ENCODE measurements at places on chromosomes 11 and 22.

DNA sequence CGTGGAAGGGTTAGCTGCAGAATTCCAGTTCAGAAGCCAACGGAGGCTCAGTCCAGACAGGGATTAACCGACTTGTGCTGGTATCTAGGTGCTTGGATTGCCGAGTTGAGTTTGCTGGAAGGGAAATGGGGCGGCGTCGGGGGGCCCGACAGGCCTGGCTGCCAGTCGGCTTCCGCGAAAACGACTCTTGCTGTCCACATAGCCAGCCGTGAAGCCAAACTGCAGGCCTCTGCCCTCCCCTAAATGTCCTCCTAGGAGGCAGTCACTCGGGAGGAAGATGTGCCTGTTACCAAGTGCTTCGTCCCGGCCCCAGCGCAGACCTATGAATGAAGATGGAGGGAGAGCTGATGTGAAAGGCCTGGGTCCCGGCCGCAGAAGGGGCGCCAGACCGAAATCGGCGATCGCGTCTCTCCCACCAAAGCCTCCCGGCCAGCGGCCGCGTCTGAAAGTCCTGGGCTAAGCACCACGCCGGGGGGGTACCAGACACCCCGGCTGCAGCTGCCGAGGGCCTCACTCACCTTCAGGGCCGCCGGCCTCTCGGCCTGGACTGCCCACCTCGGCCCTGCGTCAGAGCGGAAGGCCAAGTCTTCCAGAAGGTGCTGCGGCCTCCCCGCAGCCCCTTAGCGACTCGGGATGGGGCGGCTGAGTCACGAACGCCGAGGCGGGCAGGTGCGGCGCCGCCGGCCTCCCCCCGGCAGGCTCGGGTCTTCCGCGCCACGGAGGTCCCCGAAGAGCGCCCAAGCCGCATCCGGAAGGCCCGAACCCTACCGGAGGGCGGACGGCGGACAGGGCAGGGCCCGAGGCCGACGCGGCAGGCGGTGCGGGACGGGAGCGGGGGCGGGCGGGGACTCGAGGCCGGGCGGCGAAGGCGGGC is 7.5 kb downstream of the DPAGT1 start:
- peaks cover 25% of the 10 kb centered on the region for H3K36me3 ChIP-seq
- H3K27me3 ChIP-seq, result no peaks in the 10 kb centered on the region
- peak overlapping the region; percentile 77 for H3K4me3 ChIP-seq
- DNase-seq, result peak; percentile 77
- H3K27ac ChIP-seq, result peak overlapping the region; percentile 90

DNA sequence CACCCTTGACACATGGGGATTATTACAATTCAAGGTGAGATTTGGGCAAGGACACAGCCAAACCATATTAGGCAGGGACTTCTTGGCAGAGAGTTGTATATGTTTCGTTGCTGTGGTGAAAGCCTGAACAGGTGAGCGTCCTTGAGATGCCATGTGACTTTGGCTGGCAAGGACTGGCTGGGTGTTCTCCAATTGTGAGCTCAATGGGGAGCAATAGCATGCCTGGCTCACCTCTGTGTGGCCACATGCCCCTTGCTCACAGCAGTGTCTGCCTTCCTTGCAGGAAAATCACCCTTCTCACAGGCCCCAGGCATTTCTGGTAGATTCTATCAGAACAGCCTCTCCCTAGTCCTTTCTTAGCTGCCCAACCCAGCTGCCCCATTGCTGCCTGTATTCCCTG is 105.5 kb downstream of the PARVA start:
- H3K27me3 ChIP-seq, result no peaks in the 10 kb centered on the region
- no peak overlapping the region for H3K4me3 ChIP-seq
- peaks cover 22% of the 10 kb centered on the region for H3K36me3 ChIP-seq
- no peaks in the 10 kb centered on the region for H3K4me1 ChIP-seq
- DNase-seq, result no peak
- H3K27ac ChIP-seq, result no peak overlapping the region

GRCh38 chr11:79346021-79346420 is 94.8 kb downstream of the TENM4 start:
- no peak overlapping the region for H3K4me3 ChIP-seq
- H3K4me1 ChIP-seq, result no peaks in the 10 kb centered on the region
- H3K27me3 ChIP-seq, result no peaks in the 10 kb centered on the region
- no peaks in the 10 kb centered on the region for H3K36me3 ChIP-seq
- no peak overlapping the region for H3K27ac ChIP-seq

GRCh38 chr22:22728382-22728781 is 84.0 kb downstream of the GGTLC2 start:
- no peaks in the 10 kb centered on the region for H3K4me1 ChIP-seq
- H3K4me3 ChIP-seq, result no peak overlapping the region
- H3K36me3 ChIP-seq, result no peaks in the 10 kb centered on the region
- DNase-seq, result no peak
- H3K27ac ChIP-seq, result no peak overlapping the region

DNA sequence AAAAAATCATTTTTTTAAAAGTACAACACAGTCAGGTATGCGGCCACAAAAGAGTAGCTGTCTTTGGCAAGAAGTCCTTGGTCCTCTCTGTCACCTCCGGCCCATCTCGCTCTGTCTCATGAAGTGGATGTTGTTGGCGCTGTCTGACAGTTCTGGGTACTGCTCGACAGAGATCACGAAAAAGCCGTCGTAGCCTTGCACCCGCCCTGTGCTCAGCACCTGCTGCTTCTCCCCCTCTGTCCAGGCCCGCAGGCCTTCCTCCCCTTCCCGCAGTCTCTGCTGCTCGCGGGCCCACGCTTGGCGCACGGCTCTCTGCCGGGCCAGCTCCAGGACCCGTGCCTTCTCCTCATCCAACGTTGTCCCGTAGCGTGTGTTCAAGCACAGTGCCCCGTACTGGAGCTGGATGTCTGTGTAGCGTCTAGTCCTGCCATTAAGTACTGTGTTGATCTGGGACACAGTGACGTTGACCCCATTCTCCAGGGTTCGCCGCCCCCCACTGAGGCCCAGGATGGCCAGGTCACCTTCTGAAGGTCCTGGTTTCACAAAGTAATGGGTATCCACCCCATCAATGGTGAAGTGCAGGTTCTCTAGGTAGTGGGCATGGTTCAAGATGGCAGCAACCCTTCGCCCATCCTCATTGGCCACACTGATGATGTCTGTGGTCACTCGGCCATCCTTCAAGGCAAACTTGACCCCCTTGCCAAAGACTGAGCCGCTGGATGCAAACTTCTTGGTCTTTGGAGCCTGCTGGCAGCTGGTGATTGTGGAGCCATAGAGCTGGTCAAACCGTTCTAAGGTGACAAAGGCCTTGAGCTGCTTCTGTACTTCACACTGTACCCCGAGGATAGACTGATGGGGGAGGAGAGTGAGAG is 83.5 kb upstream of the NARS2 start:
- no peak overlapping the region for H3K4me3 ChIP-seq
- no peaks in the 10 kb centered on the region for H3K36me3 ChIP-seq
- no peak for DNase-seq
- H3K27ac ChIP-seq, result no peak overlapping the region
- no peaks in the 10 kb centered on the region for H3K27me3 ChIP-seq

DNA sequence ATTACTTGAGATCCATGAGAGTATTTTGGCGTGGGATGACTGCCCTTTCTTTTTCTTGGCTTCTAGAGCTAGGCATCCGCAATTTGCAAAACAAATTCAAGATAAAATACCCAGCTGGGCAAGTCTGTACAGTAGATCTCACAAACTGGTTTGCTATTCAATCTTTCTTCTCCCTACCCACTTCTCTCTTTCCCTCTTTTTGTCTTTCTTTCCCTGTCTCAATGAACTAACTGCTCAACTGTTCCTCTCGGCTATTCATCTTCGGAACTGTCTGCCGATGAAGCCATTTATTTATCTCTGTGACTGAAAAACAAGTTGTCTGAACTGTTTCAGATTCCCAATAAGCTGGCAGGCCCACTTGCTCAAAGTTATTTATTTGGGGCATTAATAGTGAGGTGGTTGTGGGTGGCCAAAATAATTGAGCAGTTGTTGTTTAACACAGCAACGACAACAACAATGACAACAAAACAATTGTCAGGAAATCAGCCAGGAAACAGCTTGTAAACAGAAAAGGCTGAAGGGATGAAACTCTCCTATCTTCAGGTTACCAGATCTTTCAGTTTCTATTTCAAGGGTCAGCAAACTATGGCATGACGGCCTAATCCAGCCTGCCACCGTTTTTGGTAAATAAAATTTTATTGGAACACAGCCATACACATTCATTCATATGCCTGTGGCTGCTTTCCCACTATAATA is 76.0 kb upstream of the MTMR2 start:
- H3K36me3 ChIP-seq, result no peaks in the 10 kb centered on the region
- H3K4me1 ChIP-seq, result peaks cover 14% of the 10 kb centered on the region
- peak overlapping the region; percentile 66 for H3K27ac ChIP-seq
- DNase-seq, result no peak
- H3K27me3 ChIP-seq, result no peaks in the 10 kb centered on the region

- H3K27ac ChIP-seq, result no peak overlapping the region
- H3K4me3 ChIP-seq, result no peak overlapping the region
- peak; percentile 67 for DNase-seq
- H3K4me1 ChIP-seq, result peaks cover 15% of the 10 kb centered on the region
- no peaks in the 10 kb centered on the region for H3K36me3 ChIP-seq
- no peaks in the 10 kb centered on the region for H3K27me3 ChIP-seq
Measured at GRCh38 chr22:31917227-31917921, 27.0 kb upstream of the YWHAH start.
